Kidney epithelial cell (primary cell): ENCODE measurements at places on chromosomes 12 and 14.
A peak's percentile ranks its signal among the peaks of the same experiment; 100 is the strongest.

- DNase-seq, result no peak
Observed at GRCh38 chr14:99966912-99967311, 98.3 kb upstream of the EVL start.

DNA sequence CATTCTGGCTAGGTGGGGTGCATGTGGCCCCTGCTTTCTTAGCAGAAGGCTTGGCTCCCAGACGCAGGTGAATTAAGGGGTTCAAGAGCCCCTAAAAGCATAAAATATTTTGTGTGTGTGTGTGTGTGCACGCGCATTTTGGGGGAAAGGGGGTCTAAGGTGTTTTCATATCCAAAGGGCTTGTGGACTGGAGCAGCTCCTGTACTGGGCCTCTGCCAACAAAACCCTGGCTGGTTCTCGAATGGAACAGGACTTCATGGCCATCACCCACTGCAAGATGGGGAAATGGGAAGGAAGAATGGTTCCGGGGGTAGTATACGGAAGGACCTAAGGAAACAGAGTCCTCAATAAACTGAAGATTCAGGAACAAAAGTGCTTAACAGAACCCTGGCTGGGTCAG, 3.9 kb upstream of the ATN1 start:
- no peak for DNase-seq

DNA sequence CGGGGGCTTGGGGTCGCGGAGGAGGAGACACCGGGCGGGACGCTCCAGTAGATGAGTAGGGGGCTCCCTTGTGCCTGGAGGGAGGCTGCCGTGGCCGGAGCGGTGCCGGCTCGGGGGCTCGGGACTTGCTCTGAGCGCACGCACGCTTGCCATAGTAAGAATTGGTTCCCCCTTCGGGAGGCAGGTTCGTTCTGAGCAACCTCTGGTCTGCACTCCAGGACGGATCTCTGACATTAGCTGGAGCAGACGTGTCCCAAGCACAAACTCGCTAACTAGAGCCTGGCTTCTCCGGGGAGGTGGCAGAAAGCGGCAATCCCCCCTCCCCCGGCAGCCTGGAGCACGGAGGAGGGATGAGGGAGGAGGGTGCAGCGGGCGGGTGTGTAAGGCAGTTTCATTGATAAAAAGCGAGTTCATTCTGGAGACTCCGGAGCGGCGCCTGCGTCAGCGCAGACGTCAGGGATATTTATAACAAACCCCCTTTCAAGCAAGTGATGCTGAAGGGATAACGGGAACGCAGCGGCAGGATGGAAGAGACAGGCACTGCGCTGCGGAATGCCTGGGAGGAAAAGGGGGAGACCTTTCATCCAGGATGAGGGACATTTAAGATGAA, 630 bp downstream of the FOS start:
- DNase-seq, result no peak

DNA sequence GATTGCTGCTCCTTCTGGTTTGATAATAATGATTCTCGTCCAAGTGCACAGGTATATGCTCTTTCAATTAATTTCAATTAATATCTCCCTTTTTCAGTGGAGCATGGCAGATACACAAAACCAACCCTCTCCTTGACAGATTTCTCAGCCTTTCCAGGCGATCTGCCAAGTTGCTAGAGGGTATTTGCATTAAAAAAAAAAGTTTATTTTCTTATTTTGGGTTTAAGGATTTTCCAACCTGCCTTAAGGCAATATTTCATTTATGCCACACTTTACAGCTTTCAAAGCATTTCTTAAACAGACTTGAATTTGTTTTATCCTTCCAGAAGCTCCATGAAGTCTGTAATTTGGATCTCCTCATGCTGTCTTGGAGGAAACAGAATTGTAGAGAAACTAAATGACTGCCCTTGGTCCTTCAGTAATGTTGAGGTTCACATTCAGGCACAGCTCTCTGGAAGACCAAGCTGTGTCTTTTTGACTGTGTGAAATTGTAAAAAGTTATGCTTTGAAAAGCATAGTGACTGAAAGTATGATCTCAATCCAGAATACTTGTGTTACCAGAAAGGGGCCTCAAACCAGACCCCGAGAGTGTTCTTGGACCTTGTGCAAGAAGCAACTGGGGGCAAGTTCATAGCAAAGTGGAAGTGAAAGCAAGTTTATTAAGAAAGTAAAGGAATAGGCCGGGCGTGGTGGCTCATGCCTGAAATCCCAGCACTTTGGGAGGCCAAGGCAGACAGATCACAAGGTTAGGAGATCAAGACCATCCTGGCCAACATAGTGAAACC, 2.3 kb downstream of the DGLUCY start:
- no peak for DNase-seq

DNA sequence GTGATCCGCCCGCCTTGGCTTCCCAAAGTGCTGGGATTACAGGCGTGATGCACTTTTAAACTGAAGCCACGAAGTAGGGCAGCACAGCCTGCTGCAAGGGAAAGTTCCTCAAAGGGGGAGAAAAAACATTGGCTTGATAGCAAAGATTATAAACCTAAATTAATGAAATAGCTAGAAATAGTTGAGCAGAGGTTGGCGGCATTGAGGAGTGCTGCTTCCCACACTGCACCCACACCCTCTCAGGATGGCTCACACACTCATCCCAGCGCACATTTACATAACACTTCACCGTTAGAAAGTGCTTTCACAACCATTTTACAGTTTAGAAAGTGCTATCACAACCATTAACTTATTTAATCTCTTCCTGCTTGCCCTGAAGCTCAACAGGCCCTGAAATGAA, 44.4 kb upstream of the TCL1A start:
- no peak for DNase-seq

- DNase-seq, result no peak
Observed at GRCh38 chr14:63713058-63713457, 14.8 kb downstream of the SGPP1 start.

DNA sequence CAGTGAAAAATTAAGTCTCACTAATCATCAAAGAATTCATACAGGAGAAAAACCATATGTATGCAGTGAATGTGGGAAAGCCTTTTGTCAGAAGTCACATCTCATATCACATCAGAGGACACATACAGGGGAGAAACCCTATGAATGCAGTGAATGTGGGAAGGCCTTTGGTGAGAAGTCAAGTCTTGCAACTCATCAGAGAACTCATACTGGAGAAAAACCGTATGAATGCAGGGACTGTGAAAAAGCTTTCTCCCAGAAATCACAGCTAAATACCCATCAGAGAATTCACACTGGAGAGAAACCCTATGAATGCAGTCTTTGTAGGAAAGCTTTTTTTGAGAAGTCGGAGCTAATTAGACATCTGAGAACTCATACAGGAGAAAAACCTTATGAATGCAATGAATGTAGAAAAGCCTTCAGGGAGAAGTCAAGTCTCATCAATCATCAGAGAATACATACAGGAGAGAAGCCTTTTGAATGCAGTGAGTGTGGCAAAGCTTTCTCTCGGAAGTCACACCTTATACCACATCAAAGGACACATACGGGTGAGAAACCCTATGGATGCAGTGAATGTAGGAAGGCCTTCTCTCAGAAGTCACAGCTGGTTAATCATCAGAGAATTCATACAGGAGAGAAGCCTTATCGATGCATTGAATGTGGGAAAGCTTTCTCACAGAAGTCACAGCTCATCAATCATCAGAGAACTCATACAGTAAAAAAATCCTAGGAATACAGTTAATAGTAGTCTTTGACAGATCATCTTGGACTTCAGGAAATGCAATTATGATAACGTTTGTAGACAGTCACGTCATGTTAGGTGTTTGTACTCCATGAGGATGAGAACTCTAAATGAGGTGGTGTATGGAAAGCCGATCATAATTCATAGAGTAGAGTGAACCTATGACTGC, 21.1 kb downstream of the ZNF84 start:
- DNase-seq, result no peak

- no peak for DNase-seq
Observed at GRCh38 chr12:4215229-4216186, 58.1 kb upstream of the CCND2 start.

GRCh38 chr12:42091769-42092168, 52.9 kb downstream of the GXYLT1 start:
- no peak for DNase-seq

DNA sequence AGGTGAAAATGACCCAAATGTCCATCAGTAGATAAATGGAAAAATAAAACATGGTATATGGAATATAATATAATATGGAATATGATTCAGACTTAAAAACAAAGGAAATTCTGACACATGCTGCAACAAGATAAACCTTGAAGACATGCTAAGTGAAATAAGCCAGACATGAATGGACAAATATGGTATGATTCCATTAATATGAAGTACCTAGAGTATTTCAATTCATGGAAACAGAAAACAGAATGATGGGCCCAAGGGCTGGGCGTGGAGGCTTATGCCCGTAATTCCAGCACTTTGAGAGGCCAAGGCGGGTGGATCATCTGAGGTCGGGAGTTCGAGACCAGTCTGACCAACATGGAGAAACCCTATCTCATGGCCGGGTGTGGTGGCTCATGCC, 22.7 kb upstream of the ORAI1 start:
- DNase-seq, result no peak

- peak; percentile 51 for DNase-seq
Observed at GRCh38 chr12:130775953-130776856, 60.1 kb upstream of the RIMBP2 start.

- no peak for DNase-seq
Observed at GRCh38 chr14:100654025-100654813, 67.0 kb upstream of the BEGAIN start.

DNA sequence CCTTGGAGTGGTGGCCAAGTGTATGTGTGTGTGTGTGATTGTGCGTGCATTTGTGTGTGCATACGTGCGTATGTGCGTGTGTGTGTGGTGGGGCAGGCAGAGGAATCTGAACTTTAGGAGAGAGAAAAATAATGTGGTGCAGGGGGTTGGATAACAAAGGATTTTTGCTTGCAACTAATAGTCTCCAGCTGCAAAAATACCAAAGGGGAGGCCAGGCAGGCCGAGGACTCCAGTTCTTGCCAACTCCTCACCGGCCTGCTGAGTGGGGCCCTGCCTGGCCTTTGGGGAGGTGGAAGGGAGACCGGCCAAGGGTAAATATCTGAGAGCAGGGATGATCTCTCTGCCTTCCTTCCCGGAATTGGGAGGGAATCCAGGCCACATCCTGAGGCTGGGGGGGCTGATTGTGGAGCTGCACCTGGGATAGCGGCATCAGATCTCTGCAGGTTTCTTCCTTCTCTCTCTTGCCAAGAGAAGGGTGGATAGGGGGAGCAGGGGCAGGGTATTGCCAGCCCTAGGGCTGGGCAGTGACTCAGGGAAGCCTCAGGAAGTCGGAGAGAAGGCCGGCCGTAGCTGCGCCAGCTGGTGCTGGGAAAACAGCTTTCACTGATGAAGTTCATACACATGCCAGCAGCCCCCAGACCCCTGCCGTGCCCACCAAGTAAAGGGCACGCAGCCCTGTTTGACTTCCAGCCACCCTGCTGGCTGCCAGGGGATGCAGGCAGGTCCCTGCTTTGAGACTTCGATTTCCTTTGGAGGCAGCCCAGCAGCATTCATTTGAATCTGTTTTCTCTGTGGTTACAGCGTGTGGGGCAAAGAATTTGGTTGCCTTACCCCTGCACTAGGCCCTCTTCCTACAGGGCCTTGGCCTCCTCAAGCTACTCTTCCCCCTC, 4.6 kb upstream of the LRP1-AS start:
- DNase-seq, result no peak

DNA sequence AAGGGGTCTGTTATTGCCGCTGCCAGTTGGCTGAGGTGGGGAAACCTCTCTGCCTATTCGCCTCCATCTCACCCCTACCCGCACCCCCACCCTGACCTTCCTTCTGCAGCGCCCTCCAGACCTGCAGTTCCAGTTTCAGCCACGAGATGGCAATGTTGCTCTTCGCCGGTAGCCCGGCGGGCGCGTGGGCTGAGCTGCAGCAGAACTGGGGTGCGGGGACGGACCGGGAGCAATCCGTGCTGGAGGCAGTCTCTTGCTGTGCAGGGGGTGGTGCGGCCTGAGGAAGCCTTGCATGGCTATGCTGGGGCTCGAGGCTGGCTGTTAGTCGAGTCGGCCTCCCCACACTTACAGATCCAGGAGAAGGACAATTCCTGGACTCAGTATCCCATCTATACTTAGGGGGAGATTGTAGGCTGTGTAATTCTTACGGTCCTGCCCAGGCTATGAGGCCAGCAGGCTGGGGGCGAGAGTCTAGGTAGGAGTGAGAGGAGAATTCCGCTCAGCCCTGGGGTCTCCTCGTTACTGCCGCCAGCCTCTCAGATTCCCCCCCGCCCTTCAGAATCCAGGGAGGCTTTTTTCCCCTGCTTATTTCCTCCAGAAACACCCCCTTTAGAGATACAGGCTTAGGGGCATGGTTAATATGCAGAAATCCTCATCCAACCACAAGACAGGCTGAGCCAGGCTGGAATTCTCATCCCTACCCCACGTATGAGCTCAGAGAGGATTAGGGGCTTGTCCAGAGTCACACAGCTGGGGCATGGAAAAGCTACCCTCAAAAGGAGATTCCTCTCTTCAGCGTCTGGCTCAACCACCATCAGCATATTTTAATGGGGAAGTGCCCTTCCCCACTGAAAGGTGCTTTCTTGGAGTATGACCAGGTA, 118.2 kb downstream of the AACS start:
- DNase-seq, result peak; percentile 21

- no peak for DNase-seq
Observed at GRCh38 chr14:27836386-27836785, 930.2 kb upstream of the FOXG1 start.

DNA sequence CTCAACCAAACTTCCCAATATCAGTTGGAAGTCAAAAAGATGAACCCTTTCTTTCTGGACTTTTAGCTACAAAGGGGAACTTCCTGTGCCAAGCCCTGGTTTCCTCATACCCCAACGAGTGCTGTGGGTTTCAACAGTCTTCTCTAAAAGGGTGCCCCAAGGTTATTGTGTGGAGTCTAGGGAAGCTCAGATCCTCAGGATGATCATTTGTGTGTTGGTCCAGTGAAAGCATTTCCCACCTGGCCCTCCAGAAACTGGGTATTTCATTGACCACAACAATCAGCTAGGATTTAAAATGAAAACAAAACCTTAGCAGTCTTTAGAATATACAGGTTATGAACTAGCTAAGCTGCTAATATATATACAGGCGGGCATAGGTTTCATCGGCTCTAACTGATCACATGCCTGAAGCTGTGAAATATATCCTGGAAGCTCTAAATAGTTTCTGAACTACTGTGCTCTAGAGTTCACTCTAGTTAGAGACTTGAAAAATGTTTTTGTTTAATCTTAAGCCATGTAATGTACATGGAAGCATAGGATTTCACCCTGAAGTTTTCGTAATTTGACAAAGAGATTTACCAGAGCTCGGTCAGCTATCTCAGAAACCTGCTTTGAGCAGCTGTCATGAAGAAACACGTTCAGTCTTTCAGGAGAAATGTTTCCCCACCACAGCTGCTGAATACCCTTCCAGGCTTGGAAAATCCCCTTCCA, 29.6 kb downstream of the P2RX4 start:
- no peak for DNase-seq

DNA sequence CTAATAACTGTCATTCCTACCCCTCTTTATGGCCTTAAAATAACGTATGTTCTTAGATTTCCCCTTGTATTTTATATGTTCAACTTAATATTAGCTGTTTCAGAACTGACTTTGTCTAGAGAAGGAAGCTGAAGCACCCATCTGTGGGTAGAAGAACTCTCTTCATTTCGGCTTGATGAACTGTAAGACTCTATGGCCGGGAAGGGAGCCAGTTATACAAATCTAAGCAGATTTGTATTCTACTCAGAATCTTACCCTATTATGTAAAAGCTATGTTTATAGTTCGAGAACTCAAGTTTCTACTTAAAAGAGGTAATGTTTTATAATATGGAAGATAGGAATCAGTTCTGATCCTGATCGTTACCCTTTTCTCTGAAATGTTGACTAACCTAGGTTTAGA, 390.9 kb upstream of the PRICKLE1 start:
- DNase-seq, result no peak

GRCh38 chr14:93308686-93309345, 24.0 kb downstream of the BTBD7 start:
- no peak for DNase-seq

- DNase-seq, result no peak
Observed at GRCh38 chr14:55968741-55969140, 149.5 kb upstream of the PELI2 start.
